ENCODE measurements at places on chromosomes 16 and 17.

DNA sequence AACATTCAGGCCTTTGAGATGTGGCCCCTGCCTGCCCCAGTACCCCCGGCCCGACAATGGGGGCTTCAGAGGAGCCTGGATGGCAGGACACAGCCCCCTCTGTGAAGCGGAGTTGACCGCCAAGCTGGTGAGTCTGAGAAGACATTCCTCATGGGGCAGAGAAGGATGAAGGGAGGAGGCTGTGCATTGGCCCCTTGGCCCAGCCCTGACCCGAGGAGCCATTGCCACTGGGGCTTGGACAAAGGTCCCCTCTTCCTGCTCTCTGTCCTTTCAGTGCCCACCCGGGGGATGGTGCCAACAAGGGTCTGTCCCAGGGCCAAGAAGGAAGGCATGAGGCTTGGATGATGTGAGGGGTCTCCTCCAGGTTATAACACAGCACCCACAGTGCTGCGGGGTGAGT lies 30.9 kb upstream of the PHB1 start:
- no peak for DNase-seq

DNA sequence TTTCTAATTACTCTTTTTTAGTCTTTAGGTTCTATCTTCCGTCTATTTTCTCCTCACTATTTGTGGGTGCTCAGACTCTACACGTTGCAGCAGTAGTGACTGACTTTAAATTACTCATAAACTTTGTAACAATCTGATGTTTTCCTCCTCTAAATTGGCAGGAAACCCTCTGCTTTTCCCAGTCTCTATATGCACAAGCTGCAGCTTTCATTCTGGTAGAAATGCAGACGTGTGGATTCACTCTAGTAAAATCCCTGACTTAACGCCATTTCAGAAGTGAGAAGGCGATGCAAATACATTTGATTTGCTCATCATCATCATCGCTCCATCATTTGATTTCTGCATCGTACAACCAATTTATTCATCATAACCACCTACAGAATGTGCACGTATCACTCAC lies 561.0 kb upstream of the ZFHX3 start:
- no peak for DNase-seq

- no peak for DNase-seq
Measured at GRCh38 chr16:15141586-15141985, 47.5 kb upstream of the RRN3 start.

GRCh38 chr16:76535-77272 lies 1.3 kb upstream of the MPG start:
- DNase-seq, result peak; percentile 75

DNA sequence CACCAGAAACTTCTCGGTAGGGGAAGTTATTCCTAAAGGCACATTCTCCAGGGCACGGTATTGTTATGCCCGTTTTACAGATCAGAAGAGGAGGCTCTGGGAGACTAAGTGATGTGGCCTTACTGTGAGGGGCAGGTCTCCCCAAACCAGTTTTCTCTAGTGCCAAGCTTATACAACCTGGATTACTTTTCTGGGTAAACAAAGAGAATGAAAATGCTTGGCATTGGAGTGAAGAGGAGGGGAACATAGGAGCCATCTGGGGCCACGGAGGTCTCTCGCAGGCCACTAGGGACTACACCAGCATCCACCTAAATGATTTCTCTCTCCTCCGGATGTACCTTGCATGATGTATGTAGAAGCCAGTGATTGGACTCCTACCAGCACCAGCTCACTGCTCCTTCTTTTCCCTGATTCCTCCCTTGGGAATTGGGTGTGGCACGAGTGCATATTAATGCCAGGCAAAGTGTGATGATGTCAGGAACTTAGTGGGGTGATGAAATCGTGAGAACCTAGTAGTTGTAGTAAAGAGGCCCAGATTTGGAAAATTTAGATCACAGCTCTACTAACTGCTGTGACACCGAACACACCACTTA lies 674 bp downstream of the TOM1L1 start:
- DNase-seq, result peak; percentile 65

DNA sequence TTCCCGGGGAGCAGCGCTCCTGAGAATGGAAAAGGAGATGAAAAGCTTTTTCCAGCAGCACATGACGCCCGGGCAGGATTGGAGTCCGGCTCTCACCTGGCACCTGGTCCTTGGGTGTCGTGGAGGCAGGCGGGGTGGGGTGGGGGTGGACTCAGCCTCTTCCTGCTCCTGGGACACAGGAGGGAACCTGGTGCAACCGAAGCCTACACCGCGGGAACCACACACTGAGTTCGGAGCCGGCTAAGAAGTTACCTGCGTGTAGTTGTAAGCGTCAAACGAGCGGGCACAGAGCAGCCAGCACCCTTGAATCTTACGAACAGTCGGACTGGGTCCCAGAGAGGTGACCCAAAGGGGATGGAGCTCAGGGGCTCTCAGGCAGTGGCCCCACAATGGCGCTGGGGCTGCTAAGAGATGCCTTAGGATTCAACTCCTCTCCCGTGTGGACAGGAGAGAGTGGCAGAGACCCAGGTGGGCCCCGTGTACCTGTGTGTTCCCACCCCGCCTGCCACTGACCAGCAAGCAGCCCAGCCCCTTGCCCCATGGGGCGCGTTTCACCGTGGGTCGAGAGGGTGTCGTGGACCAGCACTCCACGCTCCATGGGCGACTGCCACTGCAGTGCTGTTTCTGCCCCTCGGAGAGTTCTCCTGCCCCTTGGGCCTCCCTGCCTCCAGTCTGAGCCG lies 105.8 kb upstream of the METRNL start:
- no peak for DNase-seq

DNA sequence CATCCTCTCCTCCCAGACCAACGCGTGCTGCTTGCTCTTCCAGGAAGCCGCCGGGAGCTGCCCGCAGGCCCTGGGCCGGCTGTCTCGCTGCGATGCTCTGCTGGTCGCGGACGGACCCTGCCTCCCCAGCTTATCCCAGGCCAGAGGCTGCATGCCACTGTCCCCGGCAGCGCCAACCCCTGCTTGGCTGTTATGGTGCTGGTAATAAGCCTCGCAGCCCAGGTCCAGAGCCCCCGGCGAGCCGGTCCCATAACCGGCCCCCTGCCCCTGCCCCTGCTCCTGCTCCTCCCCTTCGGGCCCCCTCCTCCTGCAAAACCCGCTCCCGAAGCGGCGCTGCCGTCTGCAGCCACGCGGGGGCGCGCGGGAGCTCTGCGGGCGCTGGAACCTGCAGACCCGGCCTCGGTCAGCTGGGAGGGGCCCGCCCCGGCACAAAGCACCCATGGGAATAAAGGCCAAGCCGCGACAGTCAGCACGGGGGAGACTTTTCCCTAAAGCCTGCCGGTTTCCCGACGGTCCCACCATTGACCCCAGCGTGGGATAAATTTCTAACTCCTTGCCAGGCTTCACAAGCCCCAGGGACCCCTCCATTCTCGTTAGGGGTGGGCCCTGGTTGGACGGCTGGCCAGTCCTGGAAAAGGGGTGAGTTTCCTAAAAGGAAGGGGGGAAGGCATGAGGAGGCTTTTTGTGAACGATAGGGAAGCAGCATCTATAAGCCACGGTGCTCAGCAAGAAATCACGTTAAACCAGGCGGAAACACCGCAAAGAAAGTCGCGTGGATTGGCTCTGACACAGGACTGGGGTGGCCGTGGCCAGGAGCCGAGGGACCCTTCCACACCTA lies 11.2 kb downstream of the ENPP7 start:
- DNase-seq, result peak; percentile 17

- no peak for DNase-seq
Measured at GRCh38 chr16:72367851-72368250, 195.9 kb upstream of the PMFBP1 start.

DNA sequence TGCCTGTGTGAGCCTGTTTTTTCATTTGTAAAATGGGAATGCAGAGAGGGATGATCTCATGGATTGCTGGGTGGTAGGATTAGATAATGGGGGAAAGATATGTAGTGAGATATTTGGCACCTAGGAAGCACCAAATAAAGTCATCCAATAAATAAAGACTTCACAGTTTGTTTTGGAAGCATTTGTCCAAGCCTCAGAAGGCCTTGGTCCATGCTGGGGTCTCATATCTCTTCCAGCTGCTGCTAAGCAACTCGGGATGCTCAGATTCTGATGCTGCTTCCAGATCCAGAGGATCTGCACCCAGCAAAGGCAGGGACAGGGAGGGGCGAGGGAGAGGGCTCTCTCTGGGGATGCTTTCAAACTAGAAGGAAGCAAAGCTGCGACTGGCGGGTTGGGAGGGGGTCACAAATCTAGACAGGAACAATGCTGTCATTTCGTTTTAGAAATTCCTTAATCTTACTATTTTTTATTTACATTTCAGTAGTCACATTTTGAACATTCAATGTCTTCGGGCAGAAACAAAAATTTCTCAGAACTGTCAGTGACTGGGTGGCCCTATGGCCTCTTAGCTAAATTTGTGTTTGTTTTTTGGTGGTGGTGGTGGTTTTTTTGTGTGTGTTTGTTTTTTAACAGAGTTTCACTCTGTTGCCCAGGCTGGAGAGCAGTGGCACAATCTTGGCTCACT lies 114.9 kb upstream of the CDH5 start:
- no peak for DNase-seq

DNA sequence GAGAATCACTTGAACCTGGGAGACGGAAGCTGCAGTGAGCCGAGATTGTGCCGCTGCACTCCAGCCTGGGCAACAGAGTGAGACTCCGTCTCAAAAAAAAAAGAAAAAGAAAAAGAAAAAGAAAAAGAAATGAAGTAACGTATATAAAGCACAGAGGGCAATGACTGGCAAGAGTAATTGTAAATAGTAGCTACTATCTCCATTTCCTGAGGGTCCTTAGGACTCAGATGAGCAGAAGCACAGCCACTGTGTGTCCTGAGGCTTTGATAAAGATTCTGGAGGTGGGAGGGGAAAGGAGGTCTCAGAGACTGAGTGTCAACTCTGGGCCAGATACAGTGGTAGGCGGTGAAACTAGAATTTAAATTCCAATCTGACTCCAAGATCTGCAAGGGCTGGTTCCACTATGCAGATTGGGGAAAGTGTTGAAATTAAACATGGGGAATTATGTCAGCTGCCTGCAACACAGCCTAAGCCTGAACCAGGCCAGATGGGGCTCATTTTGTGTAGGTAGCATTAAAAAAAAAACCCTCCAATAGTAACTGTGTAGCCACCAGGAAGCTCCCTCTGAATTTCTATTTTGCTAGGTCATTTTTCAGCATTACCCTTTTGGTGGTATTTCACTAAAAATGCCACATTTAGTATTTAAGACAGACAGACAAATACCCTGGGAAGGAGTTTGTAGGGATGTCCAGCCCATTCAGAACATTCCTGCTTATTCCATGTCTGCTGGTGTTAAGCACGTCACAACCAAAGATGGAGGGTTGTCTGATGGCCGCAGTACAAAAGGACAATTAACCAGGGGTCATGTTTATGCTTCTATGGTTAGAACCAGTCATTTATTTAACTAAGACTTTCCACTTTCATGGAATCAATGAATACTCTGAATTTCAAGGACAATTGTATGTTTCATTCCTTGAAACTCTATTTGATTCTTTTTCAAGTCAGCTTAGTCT lies 46.1 kb downstream of the TBX4 start:
- no peak for DNase-seq

DNA sequence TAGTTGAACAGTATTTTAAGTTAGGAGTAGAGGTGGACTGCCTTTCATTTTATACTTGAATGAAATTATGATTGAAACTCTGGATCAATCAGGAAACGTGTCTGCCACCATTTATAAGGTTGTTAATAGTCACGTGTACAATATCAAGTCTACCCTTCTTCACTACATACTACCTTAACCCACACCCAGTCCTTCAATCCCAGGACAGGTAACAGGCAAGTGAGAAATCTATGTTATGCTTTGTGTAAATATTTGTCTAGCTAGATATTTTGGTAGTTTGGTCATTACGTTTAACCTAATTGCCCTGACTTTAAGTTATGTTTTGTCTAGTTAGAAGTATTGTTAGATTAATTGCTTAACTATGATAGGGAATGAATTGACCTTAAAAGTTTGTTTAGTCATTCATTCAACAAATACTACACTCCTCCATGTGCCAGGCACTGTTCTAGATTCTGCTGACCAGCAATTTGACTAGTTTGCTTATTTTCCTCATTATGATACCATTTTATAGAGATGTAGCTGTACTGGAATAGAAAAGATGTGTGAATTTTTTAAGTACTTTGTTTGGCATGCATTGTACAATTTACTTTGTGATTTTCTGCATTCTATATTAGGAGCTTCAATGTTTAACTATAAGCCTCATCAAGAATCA lies 72.0 kb downstream of the NQO1 start:
- DNase-seq, result no peak

DNA sequence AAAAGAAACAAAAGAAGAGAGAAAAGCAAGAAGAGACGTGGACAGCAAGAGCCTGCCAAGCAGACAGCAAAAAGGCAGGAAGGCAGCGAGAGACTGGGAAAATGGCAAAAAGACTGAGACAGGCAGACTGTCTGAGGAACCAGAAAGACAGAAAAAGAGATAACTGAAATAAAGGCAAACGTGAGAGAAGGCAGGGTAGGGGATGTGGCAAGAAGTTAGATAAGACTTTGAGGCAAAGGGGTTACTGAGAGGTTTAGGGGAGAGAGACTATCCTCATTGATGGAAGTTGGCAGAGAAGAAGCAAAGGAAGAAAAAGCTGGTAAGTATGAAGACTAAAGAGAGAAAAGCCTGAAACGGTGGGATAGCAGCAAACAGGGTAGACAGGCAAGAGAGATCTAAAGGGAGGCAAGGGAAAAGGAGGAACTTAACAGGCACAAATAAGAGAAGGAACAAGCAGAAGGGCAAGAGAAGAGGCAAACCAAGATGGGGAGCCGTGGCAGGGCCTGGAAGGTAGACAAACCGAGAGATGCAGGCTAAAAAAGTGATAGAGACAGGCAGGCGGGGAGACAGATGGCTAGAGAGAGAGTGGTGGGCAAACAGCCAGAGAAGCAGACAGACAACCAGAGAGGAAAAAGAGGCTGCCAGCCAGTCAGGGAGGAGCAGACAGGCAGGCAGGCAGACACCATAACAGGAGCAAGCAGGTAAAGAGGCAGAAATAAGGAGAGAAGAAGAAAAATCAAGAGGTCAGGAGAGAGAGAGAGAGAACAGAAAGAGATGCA lies 7.1 kb upstream of the CHD3 start:
- DNase-seq, result no peak

- DNase-seq, result no peak
Measured at GRCh38 chr17:47841488-47842291, 617 bp upstream of the SCRN2 start.

DNA sequence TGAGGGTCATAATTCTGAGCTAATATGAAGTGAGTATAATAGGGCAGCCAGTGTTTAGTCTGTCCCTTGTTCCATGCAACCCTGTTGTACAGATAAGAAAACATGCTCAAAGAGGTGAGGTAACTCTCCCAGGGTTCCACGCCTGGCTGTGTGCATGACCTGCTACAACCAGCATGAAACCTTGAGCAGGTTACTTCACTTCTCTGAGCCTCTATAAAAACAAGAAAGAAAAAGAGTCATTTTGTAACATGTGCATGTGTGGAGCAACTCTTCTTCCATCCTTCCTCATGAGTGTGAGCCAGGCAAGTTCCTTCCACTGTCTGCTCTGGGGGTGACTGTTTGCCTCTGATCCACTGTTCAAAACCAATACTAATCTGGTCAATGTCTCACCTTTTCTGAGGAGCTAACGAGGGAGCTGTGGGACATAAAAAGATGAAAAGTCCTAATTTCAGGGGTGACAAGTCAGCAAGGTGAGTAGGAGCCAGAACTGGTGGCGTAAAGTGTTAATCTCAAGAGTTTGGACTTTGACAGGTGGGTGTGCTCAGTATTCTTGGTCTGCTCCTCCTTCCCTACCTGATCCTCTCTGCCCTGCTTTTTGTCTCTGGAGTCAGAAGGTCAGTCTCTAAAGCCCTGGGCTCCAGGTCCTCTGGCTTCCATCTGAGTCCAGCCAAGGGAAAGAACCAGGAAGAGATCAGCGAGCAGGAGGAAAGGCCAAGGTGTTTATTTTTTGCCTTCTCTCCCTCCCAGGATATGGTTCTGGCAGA lies 21.5 kb downstream of the GFOD2 start:
- DNase-seq, result no peak

GRCh38 chr16:84718-85406 lies 6.8 kb downstream of the MPG start:
- DNase-seq, result peak; percentile 88
